ENCODE measurements at places on chromosomes 12 and 14.
A peak's percentile ranks its signal among the peaks of the same experiment; 100 is the strongest.

DNA sequence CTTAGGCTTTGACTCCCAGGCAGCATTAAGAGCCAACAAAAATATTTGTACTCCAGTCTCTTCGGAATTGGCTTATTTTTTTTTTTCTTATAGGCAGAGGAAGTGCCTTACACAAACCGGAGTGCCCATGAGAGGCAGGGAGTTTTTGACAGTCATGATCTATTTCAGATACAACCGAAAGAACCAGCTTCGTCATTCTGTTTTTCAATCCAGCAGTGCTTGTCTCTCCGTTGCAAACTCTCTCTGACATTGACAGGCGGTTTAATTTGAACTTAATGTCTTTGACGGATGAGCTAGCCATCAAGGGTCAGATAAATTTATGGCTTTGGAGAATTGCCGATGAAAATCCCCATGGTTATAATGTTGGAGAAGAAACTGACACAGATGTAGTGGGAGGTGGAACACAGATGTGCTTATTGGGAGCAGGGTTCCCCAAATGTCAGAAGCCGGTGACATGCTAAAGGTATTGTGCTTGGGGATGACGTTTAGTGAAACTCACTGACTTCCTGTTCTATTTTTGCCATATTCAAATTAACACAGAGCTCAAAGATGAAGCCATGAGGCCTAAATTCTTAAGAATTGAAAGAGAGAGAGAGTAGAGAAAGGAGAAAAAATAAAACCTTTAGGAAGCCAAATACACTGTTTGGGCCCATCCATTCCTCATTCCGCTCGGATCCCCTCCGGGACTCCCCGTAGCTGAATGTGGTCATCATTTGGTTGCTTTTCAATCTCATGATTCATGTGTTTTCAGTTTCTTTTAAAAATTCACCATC lies 59.7 kb downstream of the PLXNC1 start:
- DNase-seq, result no peak

DNA sequence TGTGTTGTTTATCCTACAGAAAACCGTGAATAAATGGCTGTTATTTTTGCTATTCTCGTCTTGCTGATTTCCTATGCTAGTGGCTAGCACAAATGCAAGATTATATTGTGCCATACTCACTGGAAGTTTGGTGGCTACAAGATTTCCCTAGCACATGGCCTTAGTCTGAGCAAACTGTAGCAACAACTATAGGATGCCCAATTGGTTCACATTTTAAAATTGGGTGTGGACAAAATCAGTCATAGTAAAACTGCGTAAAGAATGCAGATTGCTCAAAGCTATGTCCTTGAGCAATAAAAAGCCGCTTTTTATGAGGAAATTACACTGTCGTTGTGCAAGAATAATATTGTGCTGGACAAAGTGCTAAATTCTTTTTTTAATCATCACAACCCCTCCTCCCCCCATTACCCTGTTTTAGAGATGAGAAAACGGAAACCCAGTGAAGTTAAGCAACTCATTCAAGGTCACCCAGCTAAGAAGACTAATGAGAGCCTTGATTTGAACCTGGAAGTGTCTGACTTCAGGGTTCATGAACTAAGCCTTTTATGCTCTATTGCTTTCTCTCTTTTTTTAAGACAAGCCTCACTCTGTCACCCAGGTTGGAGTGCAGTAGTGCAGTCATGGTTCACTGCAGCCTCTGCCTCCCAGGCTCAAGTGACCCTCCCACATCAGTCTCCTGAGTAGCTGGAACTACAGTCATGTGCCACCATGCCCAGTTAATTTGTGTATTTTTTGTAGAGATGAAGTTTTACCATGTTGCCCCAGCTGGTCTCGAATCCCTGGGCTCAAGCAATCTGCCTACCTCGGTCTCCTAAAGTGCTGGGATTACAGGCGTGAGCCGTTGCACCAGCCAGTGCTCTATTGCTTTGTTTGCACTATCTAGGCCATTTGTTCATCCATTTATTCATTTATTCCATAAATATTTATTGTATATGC lies 73.6 kb downstream of the SRGAP1 start:
- no peak for DNase-seq

DNA sequence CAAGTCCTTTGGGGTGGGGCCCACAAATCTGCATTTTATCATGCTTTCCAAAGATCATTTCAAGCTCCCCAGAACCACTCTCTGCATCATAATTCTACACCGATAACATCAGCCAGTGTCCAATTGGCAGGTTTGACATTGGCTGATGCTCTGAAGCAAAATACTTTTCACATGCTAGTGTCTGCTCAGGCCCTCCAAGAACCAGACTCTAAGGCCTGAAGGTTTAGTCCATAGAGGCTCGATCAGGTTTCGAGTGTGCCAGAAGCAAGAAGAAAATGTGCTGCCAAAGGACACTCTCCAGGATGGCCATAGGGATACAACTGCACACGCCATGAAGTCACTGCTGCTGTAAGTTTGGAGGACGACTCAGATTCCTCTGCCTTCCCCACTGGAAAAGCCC lies 280.3 kb downstream of the KSR2 start:
- no peak for DNase-seq

DNA sequence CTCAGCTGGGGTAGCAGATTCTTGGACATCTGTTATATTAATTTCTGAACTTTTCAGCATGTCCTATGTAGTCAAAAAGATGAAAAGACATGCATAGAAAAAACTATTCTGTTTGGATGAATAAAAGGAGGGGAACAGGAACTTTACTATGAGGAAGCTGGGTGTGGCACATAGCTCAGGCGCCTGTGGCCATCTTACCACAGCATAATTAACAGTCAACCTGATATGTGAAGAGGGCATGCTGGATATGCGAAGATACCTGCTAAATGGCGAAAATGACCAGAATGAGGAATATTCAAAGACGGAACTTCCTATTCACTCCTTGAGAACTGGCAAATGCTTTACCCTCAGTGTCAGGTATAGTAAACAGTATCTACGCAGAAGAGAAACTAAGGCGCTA lies 18.4 kb downstream of the SETD3 start:
- DNase-seq, result no peak

DNA sequence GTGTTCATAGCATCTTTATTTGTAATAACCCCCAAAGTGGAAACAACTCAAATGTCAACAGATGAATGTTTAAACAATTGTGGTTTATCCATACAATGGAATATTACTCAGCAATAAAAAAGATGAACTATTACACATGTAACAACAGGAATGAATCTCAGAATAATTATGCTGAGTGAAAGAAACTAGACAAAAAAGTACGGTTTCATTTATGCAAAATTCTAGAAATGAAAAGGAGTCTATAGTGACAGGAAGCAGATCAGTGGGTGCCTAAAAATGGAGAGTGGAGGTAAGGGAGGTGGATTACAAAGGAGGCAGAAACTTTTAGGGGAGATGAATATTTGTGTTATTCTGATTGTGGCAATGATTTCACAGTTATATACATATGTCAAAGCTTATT lies 4.8 kb downstream of the PRKCH start:
- no peak for DNase-seq

DNA sequence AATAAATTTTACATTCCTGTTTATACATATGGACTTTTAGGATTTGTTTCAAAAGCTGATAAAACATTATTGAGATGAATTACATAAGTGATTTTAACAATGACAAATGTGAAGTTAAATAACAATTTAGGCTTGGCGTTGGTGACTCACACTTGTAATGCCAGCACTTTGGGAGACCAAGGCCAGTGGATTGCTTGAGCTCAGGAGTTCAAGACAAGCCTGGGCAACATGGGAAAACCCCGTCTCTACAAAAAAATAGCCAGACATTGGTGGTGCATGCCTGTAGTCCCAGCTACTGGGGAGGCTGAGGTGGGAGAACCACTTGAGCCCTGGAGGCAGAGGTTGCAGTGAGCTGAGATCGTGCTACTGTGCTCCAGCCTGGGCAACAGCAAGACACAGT lies 7.4 kb downstream of the ACOT2 start:
- no peak for DNase-seq

GRCh38 chr14:97442363-97442762 lies 645.2 kb downstream of the VRK1 start:
- no peak for DNase-seq

DNA sequence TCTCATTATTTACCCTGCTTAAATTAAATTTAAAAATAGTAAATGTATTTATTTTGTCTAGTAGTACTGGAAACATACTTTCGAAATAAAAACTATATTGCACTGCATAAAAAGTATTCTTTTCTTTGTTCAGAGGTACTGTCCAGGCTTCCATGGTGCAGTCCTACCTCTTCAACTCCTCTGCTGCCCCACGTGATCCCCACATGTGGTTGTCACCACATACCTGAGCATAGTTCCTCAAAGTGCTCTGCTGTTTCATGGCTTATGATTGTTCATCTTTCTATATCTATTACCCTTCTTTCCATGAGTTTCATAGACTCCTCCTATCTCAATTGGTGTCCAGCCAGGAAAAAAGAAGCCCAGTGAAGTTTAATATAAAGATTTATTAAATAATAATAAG lies 317.5 kb upstream of the OR4E1 start:
- no peak for DNase-seq

DNA sequence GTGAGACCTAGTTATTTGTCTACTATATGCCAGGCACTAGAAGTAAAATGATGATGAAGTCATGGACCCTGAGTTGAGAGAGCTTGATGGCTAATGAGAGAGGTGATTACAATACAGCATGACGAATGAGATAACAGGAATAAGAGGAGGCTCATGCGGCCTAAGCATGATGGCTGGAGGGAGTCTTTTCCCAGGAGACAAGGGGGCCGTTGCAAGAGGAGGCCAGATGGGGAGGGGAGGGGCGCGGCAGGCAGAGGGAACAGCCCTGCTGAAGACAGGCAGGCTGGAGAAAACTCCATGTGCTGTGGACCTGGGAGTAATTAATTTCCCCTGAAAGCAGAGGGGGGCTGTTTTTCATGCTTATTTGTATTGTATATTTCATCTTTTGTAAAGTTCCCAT lies 144.7 kb upstream of the RFLNA start:
- DNase-seq, result peak; percentile 72

DNA sequence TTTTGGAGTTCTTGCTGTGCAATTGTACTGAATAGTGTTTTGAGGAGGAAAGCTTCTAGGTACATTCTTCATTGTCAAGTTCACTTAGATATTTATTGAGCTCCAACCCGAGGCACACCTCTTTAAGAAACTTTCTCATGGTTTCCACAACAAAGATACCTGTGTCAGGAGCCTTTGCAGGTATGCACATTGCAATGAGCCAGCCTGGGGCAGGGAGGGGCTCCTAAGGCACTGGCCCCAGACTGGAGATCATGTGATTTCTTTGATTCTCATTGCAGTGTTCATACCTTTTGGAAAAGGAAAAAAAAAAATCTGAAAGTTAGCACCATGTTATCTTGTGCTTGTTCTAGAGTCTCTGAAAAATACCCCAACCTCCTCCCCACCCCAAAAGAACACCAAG lies 80.3 kb downstream of the PRMT8 start:
- no peak for DNase-seq

- no peak for DNase-seq
Measured at GRCh38 chr12:79547735-79548609, 142.8 kb downstream of the PAWR start.

GRCh38 chr14:74566174-74567141 lies 45.6 kb downstream of the LTBP2 start:
- DNase-seq, result no peak

GRCh38 chr14:63435838-63436237 lies 107.3 kb downstream of the PPP2R5E start:
- no peak for DNase-seq

GRCh38 chr14:75917946-75918335 lies 63.9 kb downstream of the TGFB3 start:
- DNase-seq, result peak; percentile 63
